ENCODE measurements at places on chromosomes 12 and 14. TPM values are rescaled to one million over a fixed set of nuclear protein-coding genes. Genes with fewer than 3 reads are reported as not detected.

DNA sequence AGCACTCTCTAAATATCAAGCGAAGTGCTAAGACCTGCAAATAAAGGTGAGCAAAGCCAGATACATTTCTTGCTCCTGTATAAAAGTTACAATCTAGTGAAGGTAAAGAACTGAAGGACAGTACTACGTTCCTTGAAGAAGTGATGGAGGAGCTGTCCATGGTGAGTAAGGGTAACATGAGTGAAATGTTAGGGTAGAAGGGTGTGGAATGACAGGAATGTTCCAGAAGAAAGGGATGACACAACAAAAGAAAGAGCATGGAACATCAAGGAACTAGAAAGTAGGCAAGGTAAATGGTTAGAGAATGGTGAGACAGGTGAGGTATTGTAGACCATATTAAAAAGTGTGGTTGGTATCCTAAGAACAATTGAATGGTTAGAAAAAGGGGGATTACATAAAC, 272.4 kb downstream of the ACSS3 start:
- DNase-seq: no peak

DNA sequence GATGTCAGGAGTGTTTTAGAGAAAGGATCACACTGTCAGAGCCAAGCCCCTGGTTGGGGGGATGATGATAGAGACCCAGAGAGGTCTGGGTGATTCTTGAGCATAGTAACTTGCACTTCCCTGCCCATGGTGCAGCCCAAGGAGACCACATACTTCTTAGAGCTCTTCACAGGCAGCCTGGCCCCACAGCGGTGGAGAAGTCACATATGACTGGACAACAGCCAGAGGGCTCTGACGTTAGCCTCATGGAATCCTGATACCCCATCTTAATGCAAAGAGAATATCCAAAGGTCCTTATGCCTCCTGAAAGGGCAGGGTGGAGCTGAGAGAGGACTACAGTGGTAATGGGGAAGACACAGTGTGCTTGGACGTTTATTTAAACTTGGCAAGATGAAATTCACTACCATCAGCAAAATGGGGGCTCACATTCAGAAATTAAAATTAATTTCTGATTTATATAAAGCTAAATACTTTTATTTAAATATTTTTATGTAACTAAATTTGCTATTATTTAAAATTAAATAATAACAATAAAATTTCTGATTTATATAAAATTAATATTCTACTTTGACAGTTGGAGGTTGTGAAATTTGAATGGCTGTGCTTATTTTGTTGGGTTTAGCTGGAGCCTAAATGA, 131.3 kb downstream of the KTN1 start:
- no peak for DNase-seq

DNA sequence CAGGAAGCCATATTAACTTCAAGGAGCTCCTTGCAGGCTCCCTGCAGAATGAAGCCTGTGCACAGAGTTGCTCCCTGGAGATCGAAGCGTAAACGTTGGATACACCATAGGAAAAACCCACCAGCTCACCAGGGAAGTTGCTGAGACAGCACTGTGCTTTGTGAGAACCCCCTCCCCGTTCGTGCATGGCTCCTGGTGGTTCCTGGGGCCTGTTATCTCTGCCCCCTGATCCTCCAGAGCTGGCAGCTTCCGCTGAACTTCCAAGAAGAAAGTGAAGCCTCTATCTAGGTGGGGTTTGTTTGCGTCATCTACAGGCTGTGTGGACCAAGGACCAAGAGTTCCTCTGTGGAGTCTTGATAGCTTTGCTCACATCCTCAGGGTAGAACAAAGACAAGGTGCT, 2.4 kb upstream of the CCDC85C start:
- no peak for DNase-seq

Gene PRR4
- total RNA-seq: 6.1 TPM

Gene GDF3
- not detected for total RNA-seq

Gene NRL
- 1.2 TPM for total RNA-seq
